Stimulated activated CD4-positive, alpha-beta T cell treated with anti-CD3 and anti-CD28 coated beads, Interleukin-12 subunit alpha, Interleukin-12 subunit beta, amount 100 ng/mL, for 4 hours (primary cell): ENCODE measurements at places on chromosomes 12 and 14.

DNA sequence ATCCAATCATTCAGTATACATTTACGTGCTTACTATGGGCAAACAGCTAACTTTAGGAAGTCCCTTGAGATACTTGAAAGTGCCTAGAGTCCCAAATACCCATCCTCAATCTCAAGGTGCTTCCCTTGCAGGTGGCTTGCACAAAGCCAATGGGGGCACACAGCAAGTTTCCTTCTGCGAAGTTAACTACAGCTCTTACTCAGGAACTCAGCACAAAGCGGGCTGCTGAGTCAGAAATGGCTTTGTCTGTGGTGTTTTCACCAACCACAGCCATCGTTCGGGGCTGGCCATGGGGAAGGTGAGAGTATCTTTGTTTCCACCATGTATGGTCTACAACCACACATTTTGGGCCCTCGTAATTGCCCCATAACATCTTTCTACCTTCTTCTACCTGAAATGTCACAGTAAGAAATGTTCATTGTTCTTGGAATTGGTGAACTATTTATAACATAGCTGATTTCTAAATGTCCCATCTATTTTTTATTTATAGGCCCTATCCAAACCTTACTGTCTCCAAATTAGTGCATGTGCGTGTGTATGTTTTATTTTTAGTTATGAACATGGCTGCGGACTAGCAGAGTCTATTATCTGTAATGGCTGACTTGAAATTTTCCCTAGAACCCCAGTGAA lies 13.9 kb downstream of the MFAP5 start:
- DNase-seq = peak; percentile 35

GRCh38 chr14:93318927-93319326 lies 13.9 kb downstream of the BTBD7 start:
- DNase-seq = no peak

DNA sequence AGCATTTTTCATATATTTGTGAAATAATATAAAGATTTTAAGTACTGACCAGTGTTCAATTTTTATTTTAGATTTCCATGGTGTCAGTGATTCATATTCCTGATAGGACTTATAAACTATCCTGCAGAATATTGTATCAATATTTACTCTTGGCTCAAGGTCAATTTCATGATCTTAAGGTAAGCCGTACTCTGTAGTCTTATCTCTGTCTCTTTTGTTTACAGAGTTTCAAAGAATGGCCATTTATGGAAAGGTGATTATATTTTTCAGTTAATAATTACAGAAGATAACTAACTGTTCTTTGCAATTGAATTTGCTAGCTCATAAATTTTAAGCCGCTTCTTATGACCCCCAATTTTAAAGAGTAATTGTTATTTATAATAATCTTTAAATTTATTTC lies 27.9 kb downstream of the CGRRF1 start:
- DNase-seq = no peak

DNA sequence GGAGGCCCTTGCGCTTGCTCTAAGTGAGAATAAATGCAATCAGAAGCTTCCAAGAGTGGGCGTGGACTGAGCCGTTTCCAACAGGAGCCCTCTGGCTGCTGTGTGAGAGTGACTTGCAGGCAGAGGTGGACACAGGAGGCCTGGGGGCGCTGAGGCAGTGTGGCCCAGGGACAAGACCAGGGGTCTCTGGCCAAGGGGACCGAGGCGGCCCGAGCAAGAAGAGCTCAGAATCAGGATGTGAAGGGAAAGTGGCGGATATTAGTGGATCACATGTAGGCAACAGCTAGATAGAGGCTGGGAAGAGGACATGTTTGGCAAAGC lies 8.6 kb downstream of the RIMBP2 start:
- DNase-seq = no peak

DNA sequence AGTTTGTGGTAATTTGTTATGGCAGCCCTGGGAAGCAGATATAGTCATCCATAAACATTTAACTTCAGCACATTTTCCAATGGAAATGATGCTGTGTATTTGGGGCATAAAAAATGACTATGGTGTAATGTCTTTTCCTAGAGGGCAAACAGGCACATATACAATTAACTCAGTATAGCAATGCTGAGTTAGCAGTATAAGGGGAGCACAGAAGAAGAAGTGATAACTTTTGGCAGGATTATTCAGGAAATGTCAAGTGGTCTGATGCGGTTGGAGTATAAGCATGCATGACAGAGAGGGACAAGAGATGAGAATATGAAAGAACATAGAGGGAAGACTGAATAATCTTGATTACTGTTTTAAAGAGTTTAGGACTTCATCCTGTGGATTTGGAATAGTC lies 55.3 kb upstream of the PRKD1 start:
- DNase-seq = no peak

GRCh38 chr14:90042496-90043252 lies 19.1 kb upstream of the KCNK13 start:
- DNase-seq = no peak

DNA sequence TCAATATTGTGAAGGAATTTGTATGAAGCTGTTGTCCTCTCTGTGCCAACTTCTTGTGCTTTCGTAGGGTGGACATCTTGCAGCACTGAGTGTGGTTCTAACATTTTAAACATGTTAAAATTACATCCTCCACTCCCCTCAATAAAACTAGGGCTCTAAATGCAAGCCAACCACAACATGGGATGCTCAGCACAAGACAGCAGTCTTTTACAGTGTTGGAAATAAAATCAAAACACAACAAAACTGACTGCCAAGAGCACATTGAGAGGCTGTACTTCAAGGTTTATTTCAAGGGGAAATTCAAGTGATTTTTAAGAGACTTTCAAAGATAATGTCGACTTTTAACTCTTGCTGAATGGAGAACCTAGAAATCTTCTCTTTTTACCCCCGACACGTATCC lies 396.9 kb downstream of the TMTC2 start:
- DNase-seq = no peak

DNA sequence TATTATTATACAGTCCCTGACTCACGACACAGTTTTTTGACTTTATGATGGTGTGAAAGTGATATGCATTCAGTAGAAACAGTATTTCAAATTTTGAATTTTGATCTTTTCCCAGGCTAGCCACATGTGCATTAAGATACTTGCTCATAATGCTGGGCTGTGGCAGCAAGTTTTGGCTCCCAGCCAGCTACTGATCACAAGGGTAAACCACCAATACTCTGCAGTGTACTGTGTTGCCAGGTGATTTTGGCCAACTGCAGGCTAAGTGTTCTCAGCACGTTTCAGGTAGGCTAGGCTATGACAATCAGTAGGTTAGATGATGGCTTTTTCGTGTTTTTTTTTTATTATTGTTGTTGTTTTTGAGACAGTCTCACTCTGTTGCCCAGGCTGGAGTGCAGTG lies 69.4 kb upstream of the ACTN1 start:
- no peak for DNase-seq

GRCh38 chr14:96195441-96196081 lies 9.1 kb upstream of the BDKRB2 start:
- DNase-seq = no peak

- no peak for DNase-seq
Observed at GRCh38 chr12:47843226-47843980, 23.7 kb upstream of the HDAC7 start.

DNA sequence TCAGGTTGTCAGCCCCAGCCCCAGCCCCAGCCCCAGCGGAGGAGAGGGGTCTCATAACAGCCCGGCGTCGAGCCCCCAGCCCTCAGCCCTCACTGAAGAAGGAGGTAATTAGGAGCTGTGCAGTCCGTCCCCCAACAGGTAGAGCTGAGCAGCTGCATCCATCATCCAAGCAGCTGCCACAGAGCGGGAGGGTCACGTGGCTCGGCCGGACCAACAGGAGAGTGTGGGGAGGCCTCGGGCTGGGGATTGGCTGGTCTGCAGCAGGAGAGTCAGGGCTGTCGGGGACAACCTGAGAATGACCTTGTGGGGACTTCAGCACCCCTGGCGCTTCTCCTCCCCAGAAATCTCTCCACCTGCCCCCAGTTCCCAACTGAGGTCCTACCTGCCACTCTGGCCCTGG lies 29.6 kb downstream of the SMUG1 start:
- no peak for DNase-seq

- DNase-seq = no peak
Observed at GRCh38 chr12:90216815-90217214, 508.2 kb upstream of the ATP2B1 start.

DNA sequence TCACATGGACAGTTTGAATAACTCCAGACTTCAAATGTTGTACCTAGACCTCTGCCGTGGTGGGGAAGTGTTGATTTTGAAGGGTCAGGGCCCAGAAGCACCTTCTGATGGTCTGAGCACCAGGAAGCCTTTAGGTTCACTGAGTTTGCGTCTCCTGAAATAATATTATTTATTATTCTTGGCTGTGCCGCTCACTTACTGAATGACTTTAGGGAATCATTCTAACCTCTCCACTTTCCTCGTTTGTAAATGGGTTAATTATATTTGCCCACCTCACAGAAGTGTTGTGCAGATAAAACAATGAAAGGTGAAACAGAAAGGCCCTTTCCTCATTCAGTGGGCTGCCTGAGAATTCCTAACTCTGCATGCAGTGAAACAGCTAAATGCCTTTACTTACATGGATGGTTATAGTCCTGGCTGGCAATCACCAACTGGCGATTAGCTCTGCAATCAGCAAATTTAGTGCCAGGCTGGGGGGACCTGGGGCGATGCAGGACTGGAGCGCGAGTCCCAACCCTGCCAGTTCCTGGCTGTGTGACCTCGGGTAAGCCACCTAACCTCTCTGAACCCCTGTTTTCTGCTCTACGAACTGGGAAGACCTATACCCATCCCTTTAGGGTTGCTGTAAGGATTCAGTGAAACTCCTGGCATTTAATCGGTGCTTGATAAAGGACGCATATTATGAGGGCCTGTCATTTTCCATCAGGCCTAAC lies 57.5 kb downstream of the MAP1LC3B2 start:
- no peak for DNase-seq

- DNase-seq = no peak
Observed at GRCh38 chr12:113070117-113070906, 13.8 kb downstream of the DTX1 start.

- DNase-seq = no peak
Observed at GRCh38 chr14:24267516-24267915, 3.9 kb downstream of the RABGGTA start.

DNA sequence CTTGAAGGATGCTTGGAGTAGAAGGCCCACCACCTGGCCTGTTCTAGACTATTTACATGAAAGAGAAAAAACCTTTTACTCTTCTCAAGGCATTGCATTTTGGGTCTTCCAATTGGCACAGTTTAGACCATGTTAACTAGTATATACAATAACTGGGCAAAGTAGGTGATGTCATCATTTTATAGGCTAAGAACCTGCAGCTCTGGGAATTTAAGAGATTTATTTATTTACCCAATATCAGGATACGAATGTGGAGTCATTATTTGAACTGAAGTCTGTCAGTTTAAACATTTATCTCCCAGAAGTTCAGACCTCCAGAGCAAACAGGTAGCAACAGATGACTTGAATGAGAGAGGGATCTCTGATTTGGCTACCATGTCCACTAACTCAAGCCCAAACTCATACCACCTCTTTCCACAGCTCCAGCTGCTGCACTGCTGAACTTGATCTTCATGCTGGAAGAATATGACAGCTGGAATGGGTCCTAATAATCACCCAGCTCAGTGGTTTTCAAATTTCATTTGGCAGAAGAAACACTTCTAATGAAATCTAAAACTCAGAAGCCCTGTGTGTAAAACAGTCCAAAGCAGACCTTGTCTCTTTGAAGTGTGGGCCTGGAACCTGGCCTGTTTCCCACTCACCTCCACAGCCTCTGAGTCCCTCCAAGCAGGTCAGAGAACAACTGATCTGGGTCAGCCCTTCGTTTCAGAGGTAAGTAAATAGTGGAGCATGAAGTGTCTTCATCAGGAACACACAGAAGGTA lies 179.2 kb downstream of the EMP1 start:
- no peak for DNase-seq

- DNase-seq = no peak
Observed at GRCh38 chr12:21801522-21802288, 27.2 kb upstream of the KCNJ8 start.

DNA sequence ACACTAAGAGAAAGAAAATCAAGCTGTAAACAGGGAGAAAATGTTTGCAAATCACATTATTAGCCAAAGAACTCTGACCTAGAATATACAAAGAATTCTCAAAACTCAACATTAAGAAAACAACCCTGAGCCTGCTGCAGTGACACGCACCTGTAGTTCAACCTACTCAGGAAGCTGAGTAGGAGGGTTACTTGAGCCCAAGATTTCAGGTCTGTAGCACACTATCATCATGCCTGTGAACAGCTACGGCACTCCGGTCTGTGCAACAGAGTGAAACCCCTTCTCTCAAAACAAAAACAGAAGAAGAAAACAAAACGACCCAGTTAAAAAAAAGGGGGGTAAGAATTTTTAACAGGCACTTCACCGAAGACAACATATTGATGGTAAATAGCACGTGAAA lies 20.8 kb downstream of the SAV1 start:
- no peak for DNase-seq

DNA sequence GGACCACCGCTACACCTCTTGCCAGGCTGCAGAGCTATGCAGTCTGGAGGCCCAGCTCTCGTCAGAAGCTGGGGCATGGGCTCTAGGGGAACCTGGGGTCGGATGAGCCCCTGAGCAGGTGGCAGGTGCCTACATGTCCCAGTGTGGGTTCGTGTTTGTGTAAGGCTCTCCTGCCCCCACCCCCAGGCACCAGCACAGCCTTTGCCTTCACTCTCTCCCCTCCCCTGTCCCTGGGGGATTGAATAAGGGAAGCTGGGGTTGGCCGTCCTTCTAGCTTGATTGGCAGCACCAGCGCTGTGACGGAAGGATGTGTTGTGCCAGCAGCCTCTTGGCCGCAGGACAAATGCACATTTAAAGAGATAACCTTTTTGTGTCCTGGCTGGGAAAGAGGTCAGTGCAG lies 34.8 kb upstream of the TSPAN9 start:
- DNase-seq = no peak

GRCh38 chr14:46048127-46048526 lies 603.5 kb downstream of the RPL10L start:
- no peak for DNase-seq

DNA sequence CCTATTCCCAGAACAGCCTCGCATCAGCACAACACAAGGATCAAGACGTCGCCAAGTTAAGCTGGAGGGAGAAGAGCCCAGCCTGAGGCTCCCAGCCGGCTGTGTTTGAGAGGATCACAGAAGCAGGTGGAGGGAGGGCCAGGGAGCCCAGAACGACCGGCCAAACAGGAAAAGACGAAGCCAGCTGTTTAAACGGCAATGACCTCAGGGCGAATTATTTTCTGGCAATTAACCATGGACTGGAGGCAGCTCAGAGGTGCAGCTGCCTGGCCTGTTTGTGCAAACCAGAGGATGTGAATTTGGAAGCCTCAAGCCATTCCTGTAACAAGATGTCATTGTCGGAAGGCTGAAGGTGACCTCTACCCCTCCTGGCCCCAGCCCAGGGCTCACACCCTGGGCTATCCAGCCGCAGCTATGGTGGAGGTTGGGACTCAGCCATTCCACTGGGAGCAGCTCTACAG lies 175.8 kb upstream of the PRMT8 start:
- DNase-seq = no peak

DNA sequence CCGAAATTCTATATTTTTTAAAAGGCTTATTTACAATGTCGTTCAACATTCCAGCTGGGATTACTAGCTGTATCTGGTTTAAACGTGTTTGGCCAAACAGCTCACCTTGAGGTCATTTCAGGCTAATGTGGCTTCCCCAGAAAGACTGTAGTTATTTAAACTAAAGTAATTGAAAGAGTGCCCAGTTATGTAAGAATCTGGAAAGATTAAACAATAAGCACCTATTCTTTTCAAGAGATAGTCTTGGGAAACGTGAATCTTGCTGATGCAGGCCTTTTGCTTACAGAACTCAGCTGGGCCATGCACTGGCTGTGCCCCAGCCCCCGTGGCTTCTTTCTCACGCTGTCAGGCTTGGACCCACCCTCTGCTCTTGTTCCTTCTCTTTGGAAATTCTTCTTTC lies 24.4 kb downstream of the GLRX5 start:
- no peak for DNase-seq
